Frontal cortex (tissue), 4 donors: ENCODE measurements at places on chromosomes 12 and 14. TPM values are rescaled to one million over a fixed set of nuclear protein-coding genes. Genes with fewer than 3 reads are reported as not detected.

CLEC2A gene
- not detected for total RNA-seq

PLD4 gene
- 3.7 TPM for total RNA-seq

VRTN gene
- not detected for total RNA-seq

DLK1 gene
- not detected for total RNA-seq

UNC79 gene
- total RNA-seq, result 43.6 TPM

CDCA3 gene
- total RNA-seq, result 2.9 TPM

KRT6B gene
- total RNA-seq, result not detected

FBXO21 gene
- total RNA-seq, result 158 TPM

AQP6 gene
- total RNA-seq, result not detected

ASPG gene
- total RNA-seq, result 0.41 TPM

GNS gene
- total RNA-seq, result 45.2 TPM

HOXC12 gene
- not detected for total RNA-seq

PTPRQ gene
- 0.82 TPM for total RNA-seq

RERGL gene
- total RNA-seq, result 2.0 TPM

RASAL1 gene
- total RNA-seq, result 4.9 TPM

DNAJC22 gene
- total RNA-seq, result under 0.01 TPM

PPP2R3C gene
- 57.1 TPM for total RNA-seq

FRS2 gene
- 55.4 TPM for total RNA-seq

TAS2R46 gene
- total RNA-seq, result 1.6 TPM

CCDC177 gene
- 4.5 TPM for total RNA-seq

WIF1 gene
- total RNA-seq, result 0.41 TPM

CMA1 gene
- not detected for total RNA-seq

ALDH1L2 gene
- 4.9 TPM for total RNA-seq

MSRB3 gene
- total RNA-seq, result 3.7 TPM

LHX5 gene
- 0.41 TPM for total RNA-seq

FOXG1 gene
- 65.2 TPM for total RNA-seq

CD27 gene
- total RNA-seq, result 0.41 TPM

RHOJ gene
- total RNA-seq, result 4.5 TPM

TPCN1 gene
- 2.4 TPM for total RNA-seq

E2F7 gene
- 1.2 TPM for total RNA-seq

ATF7 gene
- total RNA-seq, result 4.1 TPM

MYO1H gene
- under 0.01 TPM for total RNA-seq

AKAP6 gene
- 102 TPM for total RNA-seq

TCL1A gene
- total RNA-seq, result not detected

ACOT6 gene
- total RNA-seq, result not detected

PRIMA1 gene
- under 0.01 TPM for total RNA-seq

GPR84 gene
- total RNA-seq, result not detected

GPD1 gene
- 9.4 TPM for total RNA-seq

KLRC3 gene
- total RNA-seq, result 2.9 TPM
